Progenitor cell of endocrine pancreas (in vitro differentiated cells): ENCODE measurements at places on chromosomes 11 and 22. TPM values are rescaled to one million over a fixed set of nuclear protein-coding genes. Genes with fewer than 3 reads are reported as not detected.

MISFA gene
- total RNA-seq: 7.1 and 8.4 TPM in 2 replicates

EHBP1L1 gene
- 13.0 and 15.2 TPM in 2 replicates for total RNA-seq

FGF4 gene
- not detected in 2 replicates for total RNA-seq

TRIM51 gene
- total RNA-seq: not detected in 2 replicates

OR8G5 gene
- not detected in 2 replicates for total RNA-seq

SLC29A2 gene
- 35.6 and 38.2 TPM in 2 replicates for total RNA-seq

TRPM5 gene
- 0.46 and 0.84 TPM in 2 replicates for total RNA-seq

JRKL gene
- 10.6 TPM in 2 replicates for total RNA-seq

CHADL gene
- total RNA-seq: 3.1 TPM in 2 replicates

MDK gene
- 1,921 and 2,040 TPM in 2 replicates for total RNA-seq

OR4A16 gene
- not detected in 2 replicates for total RNA-seq

CPT1B gene
- 129 and 136 TPM in 2 replicates for total RNA-seq

DDX6 gene
- 181 and 188 TPM in 2 replicates for total RNA-seq
